Thoracic aorta endothelial cell (primary cell): ENCODE measurements at places on chromosomes 2 and 18. TPM values are rescaled to one million over a fixed set of nuclear protein-coding genes. Genes with fewer than 3 reads are reported as not detected.

MAPK4 gene
- not detected in 2 replicates for total RNA-seq

SPP2 gene
- total RNA-seq: not detected in 2 replicates

SPTBN1 gene
- 367 and 385 TPM in 2 replicates for total RNA-seq

MROH2A gene
- total RNA-seq: not detected in 2 replicates
